ENCODE measurements at places on chromosomes 6 and 20.

- DNase-seq: no peak
These were observed 143.3 kb upstream of the MAP3K7 start for GRCh38 chr6:90730151-90730673.

DNA sequence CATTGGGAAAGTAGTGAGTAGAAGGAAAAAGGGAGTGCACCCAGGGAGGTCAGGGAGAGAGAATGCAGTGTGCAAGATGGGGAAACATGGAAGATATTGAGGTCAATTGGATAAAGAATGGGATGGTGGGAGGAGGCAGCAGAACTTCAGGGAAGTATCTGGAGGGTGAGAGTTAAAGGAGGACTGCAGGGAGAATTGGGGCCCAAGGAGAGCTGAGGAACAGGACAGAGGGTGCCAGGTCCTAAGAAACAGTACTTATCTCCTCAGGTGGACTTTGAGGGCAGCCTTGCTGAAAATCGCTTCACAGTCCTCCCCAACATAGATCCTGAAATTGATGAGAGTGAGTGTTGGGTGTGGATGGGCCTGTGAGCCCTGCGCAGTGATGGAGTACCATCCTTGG, 4.2 kb upstream of the SAPCD1 start:
- no peak for DNase-seq

DNA sequence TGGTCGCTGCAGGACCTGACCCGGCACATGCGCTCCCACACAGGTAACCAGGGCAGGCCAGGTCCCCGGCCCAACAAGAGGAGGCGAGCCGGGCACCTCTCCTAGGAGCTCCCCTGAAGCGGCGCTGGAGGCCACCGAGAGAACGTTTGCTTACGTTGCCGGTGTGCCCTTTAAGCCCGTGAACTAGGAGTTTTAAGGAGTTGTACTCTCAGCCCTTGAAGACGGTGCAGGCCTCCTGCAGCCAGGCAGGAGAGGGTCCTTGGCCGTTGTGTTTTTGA, 65.9 kb downstream of the SSR1 start:
- no peak for DNase-seq

DNA sequence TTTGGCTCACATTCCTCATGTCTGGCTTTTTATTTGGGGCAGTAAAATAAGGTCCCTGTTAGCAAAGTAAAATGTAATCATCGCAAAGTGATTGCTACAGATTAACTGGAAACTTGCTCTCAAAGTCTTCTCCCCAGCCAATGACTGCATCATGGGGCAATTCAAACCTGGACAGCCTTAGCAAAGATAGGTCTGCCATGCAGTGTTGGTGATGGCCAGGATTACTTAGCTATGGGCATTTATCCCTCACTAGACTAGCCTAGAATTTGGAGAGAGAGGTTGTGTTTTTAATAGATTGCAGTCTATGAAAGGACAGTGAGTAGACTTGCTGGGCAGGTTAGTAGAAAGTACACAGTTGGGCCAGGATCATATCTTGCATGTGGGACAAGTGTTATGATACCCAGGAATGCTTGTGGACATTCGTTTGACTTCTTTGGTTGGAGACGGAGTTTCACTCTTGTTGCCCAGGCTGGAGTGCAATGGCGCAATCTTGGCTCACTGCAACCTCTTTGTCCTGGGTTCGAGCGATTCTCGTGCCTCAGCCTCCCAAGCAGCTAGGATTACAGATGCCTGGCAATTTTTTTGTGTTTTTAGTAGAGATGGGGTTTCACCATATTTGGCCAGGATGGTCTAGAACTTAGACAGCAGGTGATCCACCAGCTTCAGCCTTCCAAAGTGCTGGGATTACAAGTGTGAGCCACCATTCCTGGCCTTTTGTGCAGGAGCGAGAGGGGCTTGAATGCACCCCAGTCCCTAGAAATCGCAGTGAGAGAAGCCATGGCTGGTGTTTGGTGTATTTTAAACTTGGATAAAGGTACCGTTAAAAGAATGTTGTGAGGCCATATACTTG, 3.4 kb downstream of the RPS12 start:
- DNase-seq: no peak

DNA sequence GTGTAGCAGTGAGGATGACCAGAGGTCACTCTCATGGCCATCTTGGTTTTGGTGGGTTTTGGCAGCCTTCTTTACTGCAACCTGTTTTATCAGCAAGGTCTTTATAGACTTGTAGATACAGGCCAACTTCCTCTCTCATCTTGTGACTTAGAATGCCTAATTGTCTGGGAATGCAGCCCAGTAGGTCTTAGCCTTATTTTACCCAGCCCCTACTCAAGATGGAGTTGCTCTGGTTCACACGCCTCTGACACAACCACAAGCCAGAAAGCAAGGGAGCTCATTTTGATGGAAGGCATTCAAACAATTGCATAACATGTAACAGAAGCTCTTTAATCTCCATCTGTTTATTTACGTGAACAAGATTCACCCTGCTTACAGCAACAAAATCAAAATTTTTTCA, 492.0 kb upstream of the SULF2 start:
- DNase-seq: no peak

DNA sequence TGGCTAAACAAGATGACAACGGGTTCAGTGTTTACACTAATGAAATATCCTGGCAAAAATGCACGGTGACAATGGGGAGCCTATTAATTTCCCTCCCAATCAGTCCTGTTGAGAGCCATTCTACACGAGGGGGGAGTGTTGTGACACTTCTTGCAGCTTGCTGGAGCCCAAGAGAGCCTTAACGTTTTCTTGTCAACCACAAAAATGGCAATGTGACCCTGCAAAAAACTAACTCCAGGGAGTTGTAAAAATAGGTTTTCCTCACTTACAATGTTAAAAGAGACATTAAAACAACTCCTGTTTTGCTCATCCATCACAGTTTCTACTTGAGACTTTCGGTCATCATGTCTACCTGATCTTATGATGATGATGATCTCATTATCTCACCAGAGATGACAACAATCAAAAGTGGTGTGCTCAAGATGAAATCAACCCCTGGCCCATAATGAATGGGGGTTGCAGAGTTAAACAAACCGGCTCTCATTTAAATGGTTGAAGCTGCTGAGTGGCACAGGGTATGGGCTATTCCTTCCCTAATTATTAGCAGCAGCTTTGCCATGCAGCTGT, 57.9 kb downstream of the GJA10 start:
- no peak for DNase-seq

- no peak for DNase-seq
These were observed 774 bp upstream of the SFT2D1 start for GRCh38 chr6:166343150-166343487.

DNA sequence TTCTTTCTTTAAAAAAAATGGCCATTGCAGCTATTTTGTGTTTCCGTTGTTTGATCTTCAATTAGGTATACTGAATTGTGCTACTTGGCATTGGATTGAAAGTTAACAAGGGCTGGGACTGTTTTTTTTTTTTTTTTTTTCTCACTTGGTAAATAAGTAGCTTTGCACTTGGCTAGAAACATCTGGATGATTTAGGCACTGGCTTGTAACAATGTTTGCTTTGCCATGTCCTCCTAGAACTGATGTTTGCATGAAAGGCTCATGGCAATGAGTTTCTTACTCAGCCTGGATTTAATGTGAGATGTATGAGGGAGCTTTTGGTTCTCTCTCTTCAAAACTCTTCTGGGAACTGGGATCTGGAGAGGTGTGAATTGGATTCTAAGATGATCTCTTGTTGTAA, 414.1 kb downstream of the CDH26 start:
- DNase-seq: no peak

DNA sequence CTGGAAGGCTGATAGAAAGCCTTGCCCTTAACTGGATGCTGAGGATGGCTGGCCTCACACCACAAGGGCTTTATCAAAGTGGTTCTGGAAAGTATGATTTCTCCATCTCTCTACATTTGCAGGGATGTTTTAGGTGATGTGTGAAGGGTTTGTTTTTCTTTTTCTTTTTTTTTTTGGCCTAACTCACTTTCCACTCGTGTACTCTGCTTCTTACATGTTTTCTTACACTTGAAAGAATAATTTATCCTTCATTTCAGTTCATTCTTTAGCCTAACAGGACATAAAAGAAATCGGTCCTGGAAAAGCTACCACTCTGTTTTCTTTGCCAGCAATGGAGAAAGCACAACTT, 41.2 kb downstream of the ISM1 start:
- DNase-seq: no peak

DNA sequence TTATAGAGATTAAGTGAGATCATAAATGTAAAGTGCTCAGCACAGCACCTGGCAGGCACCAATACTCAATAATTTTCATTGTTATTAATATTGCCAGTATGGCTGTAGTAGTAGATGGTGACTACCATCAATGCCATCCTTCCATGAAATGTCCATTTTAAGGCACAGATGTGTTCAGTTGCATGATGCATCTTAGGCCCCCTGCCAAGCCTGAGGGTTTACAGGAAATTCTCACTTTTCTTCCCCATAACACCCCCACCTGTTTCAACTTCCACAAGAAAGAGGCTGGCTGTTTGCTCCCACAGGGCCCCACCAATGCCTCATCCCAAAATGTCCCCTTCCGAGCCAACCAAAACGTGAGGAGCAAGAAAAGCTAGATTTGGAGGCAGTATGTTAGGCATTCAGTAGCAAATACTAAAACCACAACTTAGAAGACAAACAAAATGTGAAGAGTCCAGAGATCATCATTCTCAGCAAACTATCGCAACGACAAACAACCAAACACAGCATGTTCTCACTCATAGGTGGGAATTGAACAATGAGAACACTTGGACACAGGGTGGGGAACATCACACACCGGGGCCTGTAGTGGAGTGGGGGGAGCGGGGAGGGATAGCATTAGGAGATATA, 110.6 kb upstream of the NHSL1 start:
- DNase-seq: no peak

- DNase-seq: no peak
These were observed 19.1 kb upstream of the PRDM1 start for GRCh38 chr6:106066989-106067388.

DNA sequence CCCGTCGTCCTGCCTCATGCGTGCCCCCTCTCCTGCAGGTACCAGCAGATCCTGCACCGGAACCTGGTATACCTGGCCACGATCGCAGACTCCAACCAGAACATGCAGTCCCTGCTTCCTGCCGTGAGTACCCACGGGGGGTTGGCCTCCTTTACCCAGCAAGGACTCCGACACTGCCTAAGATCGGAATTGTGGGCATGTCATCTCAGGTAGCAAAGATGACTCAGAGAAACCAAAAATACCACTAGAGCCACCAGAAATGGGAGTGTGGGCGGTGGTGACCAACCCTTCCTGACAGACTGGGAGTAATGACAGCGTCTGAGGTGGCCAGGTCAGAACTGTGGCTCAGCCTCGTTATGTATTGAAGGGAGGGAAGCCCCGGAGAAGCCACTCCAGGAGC, 16.3 kb downstream of the SS18L1 start:
- DNase-seq: no peak

DNA sequence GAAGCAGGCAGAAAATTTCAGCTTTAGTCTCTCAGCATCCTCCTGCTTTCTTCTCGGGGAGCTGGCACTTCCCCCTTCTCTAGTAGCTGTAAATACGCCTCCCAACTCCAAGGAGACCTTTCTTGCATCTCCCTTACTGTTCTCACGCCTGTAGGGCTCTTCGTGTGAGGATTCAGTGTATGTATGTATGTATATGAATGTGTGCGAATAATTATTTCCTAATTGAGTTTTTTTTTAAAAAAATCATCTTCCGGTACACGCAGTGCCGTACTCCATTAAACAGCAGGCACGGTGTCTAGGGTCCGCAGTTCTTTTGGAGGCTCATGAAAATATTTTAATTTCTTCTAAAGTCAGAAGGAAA, 85.4 kb downstream of the HFE start:
- DNase-seq: no peak

GRCh38 chr6:107941627-107942026, 16.4 kb downstream of the SEC63 start:
- no peak for DNase-seq

DNA sequence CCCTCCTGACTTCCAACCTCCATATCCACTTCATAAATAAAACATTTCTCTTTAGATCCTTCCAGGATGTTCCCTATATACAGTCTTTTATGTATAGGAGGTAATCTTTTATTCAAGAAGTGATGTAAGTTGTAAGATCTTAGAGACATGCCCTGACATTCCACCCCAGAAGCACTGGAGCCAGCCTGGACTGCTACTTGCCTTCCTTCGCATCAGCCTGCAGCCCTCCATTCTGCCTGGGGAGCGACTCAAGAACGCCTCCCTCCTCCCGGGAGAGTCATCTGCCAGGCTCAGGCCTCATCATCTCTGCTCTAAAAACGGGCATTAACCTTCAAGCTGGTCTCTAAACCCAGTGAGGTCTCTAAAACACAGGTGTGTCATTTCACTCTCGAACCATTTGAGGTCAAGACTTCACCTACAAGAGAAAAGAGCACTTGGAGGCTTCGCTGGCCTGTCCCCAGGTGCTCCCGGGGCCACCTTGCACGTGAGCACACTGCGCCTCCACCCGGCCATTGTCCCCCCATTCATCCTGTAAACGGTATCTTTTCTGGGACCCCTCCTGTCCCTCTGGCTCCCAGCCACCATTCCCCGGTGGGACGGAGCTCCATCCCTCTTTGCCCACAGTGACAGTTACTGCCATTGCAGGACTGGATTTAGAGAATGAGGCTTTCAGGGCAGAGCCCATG, 107.5 kb upstream of the PDE10A start:
- DNase-seq: no peak

GRCh38 chr6:163825033-163825432, 410.5 kb downstream of the QKI start:
- DNase-seq: no peak

DNA sequence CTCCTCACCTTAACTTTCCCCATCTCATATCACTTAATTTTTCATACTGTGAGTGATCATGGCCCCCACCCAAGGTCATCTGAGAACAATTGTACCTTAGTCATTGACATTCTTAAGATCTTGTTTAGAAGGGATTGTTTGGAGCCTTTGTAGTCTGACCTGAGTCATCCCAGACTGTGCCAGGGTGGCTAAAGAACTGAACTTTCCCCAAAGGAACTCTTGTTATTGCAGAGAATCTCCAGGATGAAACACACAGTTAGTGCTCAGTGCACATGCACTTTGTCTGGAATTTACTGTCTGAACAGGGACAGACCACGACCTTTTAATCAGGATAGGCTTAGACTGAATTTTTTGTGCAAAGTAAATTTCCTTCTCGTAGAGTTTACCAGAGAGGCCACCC, 112.6 kb upstream of the CCN2 start:
- no peak for DNase-seq

DNA sequence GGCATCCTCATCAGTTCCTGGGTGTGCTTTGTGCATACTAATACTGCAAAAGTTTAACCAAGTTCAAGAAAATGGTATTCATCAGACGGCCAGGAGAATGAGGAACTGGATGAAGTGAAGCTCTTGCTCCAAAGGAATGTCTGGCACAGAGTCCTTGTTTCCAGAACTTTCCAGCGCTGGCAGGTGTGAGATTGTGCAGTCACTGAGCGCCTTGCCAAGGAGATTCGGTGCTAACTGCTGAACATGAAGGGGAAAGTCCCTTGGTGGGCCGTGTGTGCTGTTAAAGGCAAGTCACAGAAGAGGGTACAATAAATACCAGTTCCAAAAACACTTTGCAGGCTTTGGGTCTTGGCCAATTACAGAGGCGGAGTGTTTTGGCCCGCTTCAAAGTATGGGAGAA, 262.3 kb upstream of the SOX4 start:
- DNase-seq: no peak

DNA sequence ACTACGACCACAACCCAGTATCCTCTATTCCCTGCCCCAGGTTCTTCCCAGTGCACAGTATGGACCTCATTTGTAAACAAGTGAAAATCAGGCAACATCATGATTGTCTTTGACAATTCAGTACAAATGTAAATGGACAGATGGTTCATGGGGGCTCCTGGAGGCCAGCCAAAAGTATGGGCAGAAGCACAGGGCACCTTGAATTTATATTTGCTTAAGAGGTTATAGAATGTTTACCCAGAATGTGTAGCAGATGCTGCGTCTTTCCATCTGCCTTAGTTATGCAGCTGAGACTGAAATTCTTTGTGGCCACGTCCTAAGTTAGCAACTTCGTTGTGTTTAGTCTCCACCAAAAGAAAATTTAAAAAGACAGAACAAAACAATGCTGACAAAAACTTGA, 559.6 kb upstream of the NRSN1 start:
- DNase-seq: no peak

Measured in stimulated activated CD8-positive, alpha-beta memory T cell treated with anti-CD3 and anti-CD28 coated beads, Interleukin-4, amount 100 ng/mL, for 1 hour (primary cell).